ENCODE measurements at places on chromosomes 16 and 17. TPM values are rescaled to one million over a fixed set of nuclear protein-coding genes. Genes with fewer than 3 reads are reported as not detected.

Gene C17orf113
- total RNA-seq, result 2.1 TPM

Gene TEDC2
- 11.0 TPM for total RNA-seq

Gene CPNE7
- 20.0 TPM for total RNA-seq

Gene PRSS36
- total RNA-seq, result 0.13 TPM

Gene TRIM47
- 24.3 TPM for total RNA-seq

Gene CDR2L
- 29.2 TPM for total RNA-seq

Gene BICDL2
- total RNA-seq, result not detected

Gene SLC22A31
- 11.1 TPM for total RNA-seq

Gene ZP2
- total RNA-seq, result not detected

Gene G6PC1
- not detected for total RNA-seq

Gene FUS
- 60.5 TPM for total RNA-seq

Gene ICAM2
- 11.9 TPM for total RNA-seq

Gene WNT3
- 0.32 TPM for total RNA-seq

Gene SULT1A2
- 0.72 TPM for total RNA-seq

Gene DHRS7C
- not detected for total RNA-seq

Gene TSR1
- total RNA-seq, result 49.5 TPM

Gene CENPN
- total RNA-seq, result 27.4 TPM

Gene AGRP
- total RNA-seq, result not detected

Gene ZC3H18
- total RNA-seq, result 23.2 TPM

Gene KCNJ16
- total RNA-seq, result not detected

Gene PPP1R1B
- 1.4 TPM for total RNA-seq

Gene ARHGAP44
- 1.1 TPM for total RNA-seq

Gene CAPNS2
- not detected for total RNA-seq

Gene KRT25
- not detected for total RNA-seq

Gene CDK3
- total RNA-seq, result 0.78 TPM

Gene SYT17
- total RNA-seq, result 3.7 TPM

Gene GP1BA
- total RNA-seq, result not detected

Gene AXIN2
- 2.6 TPM for total RNA-seq

Gene MYO15A
- total RNA-seq, result 0.26 TPM

Gene CCL14
- total RNA-seq, result not detected

Gene RAD51C
- total RNA-seq, result 35.3 TPM

Gene ATP2A1
- 0.65 TPM for total RNA-seq

Gene MPHOSPH6
- total RNA-seq, result 37.9 TPM

Gene PPL
- 7.2 TPM for total RNA-seq

Gene ADAT1
- 27.2 TPM for total RNA-seq

Gene MYH8
- total RNA-seq, result not detected

Gene KRTAP4-4
- not detected for total RNA-seq

Gene ADAP2
- 2.8 TPM for total RNA-seq

Gene CRHR1
- total RNA-seq, result under 0.01 TPM

Gene MFAP4
- 59.2 TPM for total RNA-seq

Gene TM4SF5
- total RNA-seq, result not detected

Gene HS3ST2
- not detected for total RNA-seq

Measured in epithelial cell of alveolus of lung (primary cell).